Stimulated activated CD4-positive, alpha-beta T cell treated with anti-CD3 and anti-CD28 coated beads, Interleukin-2, amount 100 ng/mL, for 4 hours (primary cell): ENCODE measurements at places on chromosomes 7 and 10.

GRCh38 chr7:44375926-44376342 lies 50.5 kb upstream of the CAMK2B start:
- DNase-seq = no peak

GRCh38 chr7:97017192-97018125 lies 7.2 kb downstream of the DLX5 start:
- no peak for DNase-seq

GRCh38 chr10:45593938-45594275 lies 78.7 kb downstream of the ZFAND4 start:
- no peak for DNase-seq

GRCh38 chr7:40008223-40008815 lies 58.3 kb downstream of the CDK13 start:
- DNase-seq = no peak

DNA sequence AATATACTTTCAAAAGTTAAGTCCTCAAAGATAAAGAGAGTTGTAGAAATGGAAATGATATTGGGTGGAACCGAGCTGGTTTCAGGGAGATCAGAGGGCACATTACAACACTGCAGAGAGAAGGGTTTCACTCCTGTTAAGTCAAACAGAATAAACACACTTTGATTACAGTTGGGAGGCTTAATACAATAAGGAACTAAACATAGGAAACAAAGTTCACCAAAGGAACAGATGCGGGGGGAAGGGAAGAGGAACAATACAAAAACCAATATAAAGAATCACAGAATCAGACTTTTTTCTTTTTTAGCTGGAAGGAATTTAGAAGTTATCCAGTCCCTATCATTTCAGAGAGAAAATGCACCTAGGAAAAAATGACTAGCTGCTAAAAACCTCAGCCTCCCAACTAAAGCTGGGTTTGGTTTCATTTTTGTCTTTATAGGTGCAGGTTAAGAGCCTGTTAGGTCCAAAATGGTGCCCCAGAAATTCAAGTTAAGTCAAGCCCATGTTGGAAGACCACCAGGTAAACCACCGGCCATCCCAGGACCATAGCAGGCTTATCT lies 81.9 kb downstream of the DNMBP start:
- no peak for DNase-seq

GRCh38 chr10:8049045-8049864 lies 5.2 kb upstream of the GATA3 start:
- DNase-seq = no peak

GRCh38 chr10:132021046-132021445 lies 39.3 kb upstream of the BNIP3 start:
- no peak for DNase-seq

DNA sequence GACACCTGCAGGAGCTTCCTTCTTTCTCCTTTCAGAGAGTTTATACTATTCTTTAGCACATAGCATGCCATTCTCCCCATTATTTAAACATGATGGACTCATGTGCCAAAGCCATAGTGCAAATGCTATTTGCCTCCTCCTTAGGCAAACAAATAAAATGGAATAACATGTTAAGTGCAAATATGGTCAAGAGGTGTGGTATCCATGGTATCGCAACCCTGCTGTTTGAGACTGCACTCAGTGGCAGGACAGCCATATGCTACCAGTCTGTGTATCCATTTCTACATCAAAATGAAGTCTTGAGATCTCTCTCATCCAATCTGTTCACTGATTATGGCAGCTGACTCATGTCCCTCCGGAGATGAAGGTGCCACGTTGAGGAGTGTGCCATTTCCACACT lies 22.8 kb downstream of the HEPACAM2 start:
- no peak for DNase-seq
